ENCODE measurements at places on chromosomes 6 and 20. TPM values are rescaled to one million over a fixed set of nuclear protein-coding genes. Genes with fewer than 3 reads are reported as not detected.

Gene ZNF76
- total RNA-seq = 30.9 TPM

Gene SOBP
- total RNA-seq = 16.5 TPM

Gene EYS
- total RNA-seq = not detected

Gene XKR7
- not detected for total RNA-seq

Gene LY6G6D
- total RNA-seq = not detected

Gene MAS1
- total RNA-seq = not detected

Gene RIPPLY2
- total RNA-seq = not detected
